CD4-positive, alpha-beta T cell treated with Interleukin-21 for 1 hour (primary cell): ENCODE measurements at places on chromosomes 1 and 21.

DNA sequence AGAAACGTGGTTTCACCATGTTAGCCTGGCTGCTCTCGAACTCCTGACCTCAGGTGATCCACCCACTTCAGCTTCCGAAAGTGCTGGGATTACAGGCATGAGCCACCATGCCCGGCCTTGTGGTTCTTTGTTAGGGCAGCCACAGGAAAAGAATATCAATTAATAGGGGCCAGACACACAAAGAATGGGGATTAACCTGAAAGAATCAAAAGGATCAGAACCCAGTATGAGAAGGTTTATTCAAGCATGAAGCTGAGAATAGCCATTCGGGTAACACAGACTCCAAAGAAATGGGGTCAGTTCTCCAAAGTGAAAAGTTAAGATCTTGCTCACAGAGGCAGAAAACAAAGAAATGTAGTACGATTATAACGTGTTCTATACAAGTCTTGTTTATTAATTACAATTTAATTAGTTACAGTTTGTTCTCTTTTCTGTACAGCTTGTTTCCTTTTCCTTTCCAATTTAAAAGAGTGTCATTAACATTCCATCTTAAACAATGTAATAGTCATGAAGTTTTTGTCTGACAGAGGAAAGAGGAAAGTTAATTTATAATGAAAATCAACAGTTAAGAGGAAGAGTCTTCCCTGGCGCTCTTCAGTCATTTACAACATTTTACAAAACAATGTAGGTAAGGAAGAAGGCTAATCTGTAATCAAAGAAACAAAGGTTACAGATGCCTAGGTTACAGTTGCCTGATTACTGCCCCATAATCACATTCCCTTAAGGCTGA is 51.3 kb upstream of the SLC45A1 start:
- no peak for DNase-seq

- DNase-seq: no peak
Observed at GRCh38 chr1:15077384-15077783, 76.2 kb upstream of the TMEM51 start.

DNA sequence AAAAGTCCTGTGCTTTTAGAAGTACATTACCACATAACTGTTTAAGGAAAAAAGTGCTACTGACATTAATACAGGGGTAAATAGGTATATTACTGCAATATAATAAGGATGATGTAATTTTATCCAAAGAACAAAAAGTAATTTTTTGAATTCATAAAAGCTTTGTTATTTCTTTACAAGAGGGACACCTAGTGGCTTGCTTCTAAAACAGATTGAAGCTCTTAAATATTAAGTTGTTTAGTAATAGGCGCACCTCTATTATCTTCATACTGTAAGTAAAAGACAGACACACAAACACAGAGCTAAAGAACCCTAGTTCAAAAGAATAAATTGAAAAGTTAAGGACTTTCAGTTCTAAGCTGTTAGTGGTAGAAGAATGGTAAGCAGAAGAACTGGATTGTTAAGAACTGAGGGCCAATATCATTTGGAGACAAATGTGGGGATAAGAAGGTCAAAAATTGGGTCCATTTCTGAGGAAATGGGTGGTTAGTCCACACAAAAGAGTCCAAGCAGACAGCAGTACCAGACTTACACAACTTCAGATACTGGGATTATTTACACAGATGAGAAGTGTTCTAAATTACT is 15.4 kb downstream of the ZNHIT6 start:
- no peak for DNase-seq

- no peak for DNase-seq
Observed at GRCh38 chr21:15567191-15567590, 162.6 kb upstream of the USP25 start.

- no peak for DNase-seq
Observed at GRCh38 chr1:20431176-20431460, 54.9 kb downstream of the CAMK2N1 start.

DNA sequence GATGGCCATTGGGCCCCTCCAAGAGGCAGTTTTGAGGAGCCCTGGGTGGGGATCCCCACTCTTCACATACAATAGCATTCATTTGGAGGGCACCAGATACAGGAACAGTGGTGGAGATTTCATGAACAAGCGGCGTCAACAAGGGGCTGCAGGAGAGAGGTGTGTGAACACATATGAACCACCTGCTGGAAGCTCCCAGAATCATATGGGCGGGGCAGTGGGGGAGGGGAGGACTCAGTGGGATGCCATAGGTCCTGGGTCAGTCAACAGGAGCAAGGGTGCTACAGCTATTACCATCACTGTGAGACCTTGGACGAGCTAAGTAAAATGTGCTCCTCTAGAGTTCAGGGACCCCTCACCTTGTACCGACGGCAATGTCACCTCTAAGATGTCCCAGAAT is 100.4 kb upstream of the IRF2BP2 start:
- no peak for DNase-seq

- DNase-seq: no peak
Observed at GRCh38 chr1:85289848-85290335, 13.5 kb upstream of the BCL10 start.

DNA sequence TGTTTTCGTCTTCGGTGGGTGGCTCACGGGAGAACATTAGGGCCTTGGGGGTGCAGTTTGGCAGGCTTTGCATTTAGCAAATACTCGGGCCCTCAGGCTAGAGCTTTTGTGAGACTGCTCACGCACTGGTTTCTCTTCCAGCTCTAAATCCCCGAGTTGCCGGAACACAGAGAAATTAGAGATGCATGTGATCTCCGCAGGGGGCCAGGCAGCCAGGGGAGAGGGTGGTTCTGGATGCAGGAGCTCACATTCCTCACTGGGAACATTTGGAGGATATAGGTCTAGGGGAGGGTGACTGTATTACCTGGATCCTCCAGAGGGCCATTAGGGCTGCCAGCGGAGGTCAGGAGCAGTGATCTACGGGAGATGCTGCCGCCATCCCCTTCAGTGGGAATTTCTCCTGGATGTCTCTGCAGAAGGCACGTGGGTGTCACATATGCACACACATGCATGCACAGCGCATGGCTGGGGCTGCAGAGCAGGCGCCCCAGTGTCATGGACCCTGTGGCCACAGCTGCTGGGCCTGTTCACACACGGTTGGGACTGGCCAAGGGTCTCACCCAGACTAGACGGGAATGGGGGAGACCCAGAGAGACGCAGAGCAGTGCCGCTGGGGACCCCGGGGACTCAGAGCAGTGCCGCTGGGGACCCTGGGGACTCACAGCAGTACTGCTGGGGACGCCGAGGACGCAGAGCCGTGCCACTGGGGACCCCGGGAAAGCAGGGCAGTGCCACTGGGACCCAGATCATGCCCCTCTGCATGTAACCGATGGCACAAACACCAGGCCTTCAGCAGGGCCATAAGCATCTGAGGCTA is 258.7 kb downstream of the CAMTA1 start:
- no peak for DNase-seq

GRCh38 chr21:45125357-45125756 is 51.0 kb downstream of the ADARB1 start:
- no peak for DNase-seq

GRCh38 chr21:36481639-36482038 is 1.7 kb upstream of the CLDN14 start:
- no peak for DNase-seq

GRCh38 chr1:36876990-36877389 is 157.3 kb downstream of the GRIK3 start:
- no peak for DNase-seq

GRCh38 chr1:234839663-234840062 is 229.7 kb upstream of the IRF2BP2 start:
- DNase-seq: no peak

DNA sequence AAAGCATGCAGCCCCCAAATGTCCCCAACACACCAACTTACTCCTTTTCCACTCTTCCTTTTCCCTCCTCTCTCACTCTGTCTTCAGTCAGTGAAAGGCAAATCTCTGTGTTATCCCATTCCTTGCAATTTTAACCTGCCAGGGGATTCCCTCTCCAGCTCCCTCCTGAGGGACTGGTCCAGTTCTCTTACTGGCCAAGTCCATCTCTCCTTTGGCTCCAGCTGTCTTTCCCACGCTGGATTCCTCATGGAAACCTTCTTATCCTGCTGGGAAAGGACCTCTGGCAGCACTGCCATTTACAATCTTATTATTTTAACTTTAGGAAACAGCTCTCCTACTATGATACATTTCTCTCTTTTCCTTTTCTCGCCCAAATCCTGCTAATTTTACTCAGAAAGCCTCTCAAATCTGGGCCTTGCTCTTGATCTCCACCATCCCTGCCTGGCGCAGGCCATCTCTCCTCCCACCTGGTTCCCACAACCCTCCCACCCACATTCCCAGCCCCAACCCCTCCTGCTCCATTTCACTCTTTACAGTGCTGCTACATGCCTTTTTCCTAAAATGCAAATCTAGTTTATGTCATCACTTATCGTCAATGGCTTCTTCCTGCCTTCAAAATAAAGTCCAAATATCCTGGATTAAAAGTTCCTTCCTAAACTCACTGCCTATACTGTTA is 72.7 kb upstream of the CNN3 start:
- DNase-seq: no peak

DNA sequence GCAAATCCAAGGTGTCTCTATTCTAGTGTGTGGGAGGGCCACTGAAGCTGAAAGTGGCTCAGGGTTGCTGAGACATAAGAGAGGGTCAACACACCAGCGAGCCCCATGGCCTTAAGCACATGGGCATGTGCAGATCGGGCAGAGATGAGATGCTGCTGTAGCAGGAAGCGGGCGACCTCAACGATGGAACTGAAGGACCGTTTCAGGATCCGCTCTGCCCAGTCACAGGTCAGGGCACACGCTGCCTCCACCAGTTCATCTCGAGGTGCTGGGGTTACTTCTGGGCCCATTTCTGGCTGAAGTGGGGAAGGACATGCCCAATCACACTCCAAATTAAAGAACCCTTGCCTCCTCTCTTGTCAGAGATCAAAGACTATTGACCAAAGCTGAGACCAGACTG is 3.5 kb downstream of the RFX5 start:
- no peak for DNase-seq

- DNase-seq: no peak
Observed at GRCh38 chr1:204959836-204960235, 83.2 kb upstream of the CNTN2 start.

- DNase-seq: no peak
Observed at GRCh38 chr21:32520875-32521735, 64.2 kb downstream of the TCP10L start.

GRCh38 chr1:94383966-94384408 is 34.2 kb upstream of the ABCD3 start:
- DNase-seq: no peak

DNA sequence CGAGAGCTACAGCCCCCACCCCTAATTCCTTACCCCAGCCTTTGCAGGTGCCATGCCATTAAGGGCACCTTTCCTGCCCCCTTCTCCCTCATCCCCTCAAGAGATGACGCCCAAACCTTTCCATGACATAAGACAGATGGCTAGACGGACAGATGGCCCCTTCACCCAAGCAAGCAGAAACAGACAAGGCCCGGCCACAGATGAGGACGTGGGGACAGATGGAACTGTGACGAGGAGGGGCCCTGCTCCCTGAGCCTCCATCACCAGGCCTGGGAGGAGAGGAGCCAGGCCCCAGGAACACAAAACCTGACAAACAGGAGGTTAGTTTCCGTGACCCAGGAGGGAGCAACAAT is 24.7 kb upstream of the PEF1 start:
- DNase-seq: no peak
